ENCODE measurements at places on chromosomes 4 and X. TPM values are rescaled to one million over a fixed set of nuclear protein-coding genes. Genes with fewer than 3 reads are reported as not detected.

Gene ABLIM2
- total RNA-seq, result 0.12 TPM

Gene ADH4
- total RNA-seq, result not detected

Gene SMARCA1
- total RNA-seq, result 59.3 TPM

Gene CCKAR
- not detected for total RNA-seq

Gene CHRNA9
- total RNA-seq, result not detected

Gene SRPK3
- total RNA-seq, result under 0.01 TPM

Gene FOXR2
- not detected for total RNA-seq

Gene FGA
- total RNA-seq, result not detected

Gene TMEM156
- total RNA-seq, result not detected

Gene TAF7L
- 0.23 TPM for total RNA-seq

Gene RAB9B
- 0.94 TPM for total RNA-seq

Gene CITED1
- 0.23 TPM for total RNA-seq

Gene MTNR1A
- total RNA-seq, result not detected

Gene ACOX3
- total RNA-seq, result 17.7 TPM

Gene AKAP4
- total RNA-seq, result not detected

Gene IL9R
- not detected for total RNA-seq

Gene SLIT2
- 36.9 TPM for total RNA-seq

Gene SLC9B1
- 2.2 TPM for total RNA-seq

Gene ZNF732
- 0.30 TPM for total RNA-seq

Gene ATP8A1
- 2.6 TPM for total RNA-seq

Gene UGT2B17
- total RNA-seq, result not detected

Gene MAGEA2B
- total RNA-seq, result not detected

Gene GPR143
- total RNA-seq, result not detected

Gene NEUROG2
- total RNA-seq, result not detected

Gene BMP15
- total RNA-seq, result not detected

Gene KIT
- total RNA-seq, result 4.0 TPM

Gene MUC7
- not detected for total RNA-seq

Gene ZFX
- 25.9 TPM for total RNA-seq

Gene AKAP14
- not detected for total RNA-seq

Gene UGT2B15
- not detected for total RNA-seq

Gene PF4V1
- total RNA-seq, result 10.6 TPM

Gene HEPH
- 99.5 TPM for total RNA-seq

Gene NDP
- 1.2 TPM for total RNA-seq

Gene FRG2
- not detected for total RNA-seq

Gene NDUFC1
- 77.0 TPM for total RNA-seq

Gene RPS6KA6
- total RNA-seq, result 1.2 TPM

Gene RGN
- total RNA-seq, result 5.6 TPM

Gene SPANXC
- total RNA-seq, result not detected

Gene TCEANC
- total RNA-seq, result 1.8 TPM

Gene EXOC1L
- total RNA-seq, result not detected

Gene RS1
- total RNA-seq, result not detected

Gene KCTD8
- total RNA-seq, result 0.47 TPM

Gene DCAF4L1
- total RNA-seq, result 0.12 TPM

Gene ZNF157
- total RNA-seq, result 0.12 TPM

Gene ARMCX2
- 59.8 TPM for total RNA-seq

Gene GLRA3
- total RNA-seq, result not detected

Gene PAGE4
- total RNA-seq, result not detected

Gene NPY2R
- total RNA-seq, result not detected

All from smooth muscle cell of the coronary artery (primary cell).